ENCODE measurements at places on chromosomes 12 and 14.

DNA sequence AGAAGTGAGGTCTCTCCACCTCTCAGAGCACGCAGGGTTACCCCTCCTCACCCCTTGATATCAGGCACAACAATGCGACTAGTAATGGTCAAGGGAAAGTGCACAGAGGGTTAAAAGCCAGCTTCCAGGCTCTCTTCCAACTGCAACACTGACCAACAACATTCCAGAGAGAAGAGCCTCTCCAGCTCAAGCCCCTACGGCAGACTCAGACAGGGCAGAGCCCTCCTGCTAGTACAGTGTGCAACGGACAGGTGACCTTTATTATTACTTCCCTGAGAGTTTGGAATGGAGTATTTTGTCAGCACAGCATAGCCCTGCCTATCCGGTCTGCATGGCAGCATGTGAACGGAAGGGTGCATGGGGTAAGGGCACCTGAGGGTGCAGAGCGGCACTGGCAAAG is 73.0 kb downstream of the PTPN21 start:
- DNase-seq: no peak

GRCh38 chr14:69260861-69261564 is 1.1 kb downstream of the GALNT16 start:
- DNase-seq: peak; percentile 17

DNA sequence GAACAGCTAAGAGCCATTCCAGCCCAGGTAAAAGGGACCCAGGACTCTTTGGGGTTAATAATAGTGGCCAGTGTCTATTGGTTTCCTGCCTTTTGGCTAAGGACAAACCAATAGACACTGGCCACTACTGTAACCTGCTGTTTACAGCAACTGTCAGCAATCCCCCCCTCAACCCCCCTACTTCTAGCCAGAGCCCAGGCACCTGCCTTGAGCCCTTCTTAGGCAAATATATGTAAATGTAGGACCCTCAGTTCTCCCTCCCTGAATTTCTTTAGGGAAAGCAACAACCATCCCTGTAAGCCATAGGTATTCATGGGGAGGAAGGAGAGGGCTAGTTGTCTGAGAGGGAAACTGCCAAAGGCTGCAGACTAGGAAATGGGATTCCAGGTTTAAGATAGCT is 22.3 kb downstream of the HOXC4 start:
- DNase-seq: no peak

DNA sequence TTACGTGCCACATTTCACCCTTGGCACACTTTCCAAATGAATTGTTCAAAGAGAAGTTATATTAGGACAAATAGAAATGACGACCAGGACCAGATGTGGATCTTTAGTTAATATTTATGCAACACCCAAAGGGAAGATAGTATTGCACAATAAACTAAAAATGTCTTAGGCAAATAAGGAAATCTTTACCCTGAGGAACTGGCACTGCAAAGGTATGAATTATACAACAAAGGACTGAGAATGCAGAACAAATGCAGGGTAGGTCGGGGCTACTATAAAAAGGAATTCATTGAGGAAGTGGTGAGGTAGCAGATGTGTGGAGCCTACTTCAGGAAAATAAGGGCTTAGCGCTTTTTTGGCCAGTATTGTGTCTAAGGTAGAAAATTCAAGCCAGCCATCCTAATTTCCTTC is 3.9 kb upstream of the TMTC2 start:
- no peak for DNase-seq

DNA sequence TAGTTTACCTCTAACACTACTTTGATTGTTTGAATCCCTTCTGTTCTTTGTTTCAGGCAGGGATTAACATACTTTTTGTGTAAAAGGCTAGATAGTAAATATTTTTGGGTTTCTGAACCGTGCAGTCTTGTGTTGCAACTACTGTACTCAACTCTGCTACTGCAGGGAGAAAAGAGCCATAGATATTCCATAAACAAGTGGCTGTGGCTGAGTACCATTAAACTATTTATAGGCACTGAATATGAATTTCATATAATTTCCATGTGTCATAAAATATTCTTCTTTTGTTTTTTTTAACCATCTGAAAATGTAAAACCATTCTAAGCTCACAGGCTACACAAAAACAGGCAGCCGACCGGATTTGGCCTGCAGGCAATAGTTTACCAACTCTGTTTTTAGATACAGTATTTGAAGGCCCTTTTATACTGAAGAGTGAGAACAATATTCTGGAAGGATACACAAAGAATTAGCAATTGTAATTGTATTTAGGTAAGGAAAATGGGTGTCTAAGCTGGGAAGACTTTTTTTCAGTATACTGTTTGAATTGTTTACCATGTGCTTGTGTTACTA is 15.7 kb downstream of the NR1H4 start:
- no peak for DNase-seq

DNA sequence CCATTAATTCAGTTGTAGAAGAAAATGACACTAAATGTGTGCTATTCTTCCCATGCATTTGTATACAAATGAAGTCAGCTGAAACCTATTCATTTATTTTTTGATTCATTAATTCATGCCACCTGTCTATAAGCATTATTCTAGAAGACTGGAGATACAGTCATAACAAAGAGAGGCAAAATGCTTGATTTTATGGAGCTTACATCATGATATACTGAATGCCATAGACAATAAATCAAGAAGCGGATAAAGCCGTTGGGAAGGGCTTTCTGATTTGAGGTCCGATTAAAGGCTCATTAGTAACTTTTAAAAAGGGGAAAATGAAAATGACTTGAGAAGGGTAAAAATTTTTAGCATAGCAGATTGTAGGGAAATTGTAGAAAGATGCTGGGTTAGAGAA is 494.9 kb downstream of the RERGL start:
- DNase-seq: no peak

DNA sequence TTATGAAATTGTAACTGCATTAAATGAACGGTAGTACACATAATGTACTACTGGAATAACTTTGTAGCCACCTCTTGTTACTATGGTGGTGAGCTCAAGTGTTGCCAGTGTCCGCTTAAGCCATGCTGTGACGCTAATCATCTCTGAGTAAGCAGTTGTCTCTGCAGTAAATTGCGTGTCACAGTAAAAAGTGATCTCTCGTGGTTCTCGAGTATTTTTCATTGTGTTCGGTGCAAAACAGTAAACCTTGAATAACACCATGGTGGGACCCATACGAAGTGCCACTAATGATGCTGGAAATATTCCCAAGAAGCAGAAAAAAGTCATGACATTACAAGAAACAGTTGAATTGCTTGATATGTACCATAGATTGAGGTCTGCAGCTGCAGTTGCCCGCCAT is 524.8 kb downstream of the SOX5 start:
- DNase-seq: no peak

GRCh38 chr12:67697967-67698366 is 49.4 kb downstream of the DYRK2 start:
- DNase-seq: no peak

- no peak for DNase-seq
Observed at GRCh38 chr12:121580959-121581685, at the start of gene KDM2B. KDM2B (minus strand) TSS chr12:121581023; CDS start chr12:121580911, 112 bp downstream.

- DNase-seq: no peak
Observed at GRCh38 chr12:61357496-61357895, 902.7 kb upstream of the USP15 start.

- DNase-seq: no peak
Observed at GRCh38 chr14:29773990-29774389, 153.7 kb downstream of the PRKD1 start.

GRCh38 chr12:131239384-131240094 is 285.8 kb downstream of the ADGRD1 start:
- DNase-seq: no peak

- DNase-seq: no peak
Observed at GRCh38 chr12:85829391-85829790, 6.8 kb downstream of the RASSF9 start.

Measured in naive thymus-derived CD8-positive, alpha-beta T cell (primary cell).